Hepatic stellate cell (primary cell): ENCODE measurements at places on chromosomes 3 and 15.

- no peak for DNase-seq
Measured at GRCh38 chr3:53588122-53588521, 93.7 kb downstream of the CACNA1D start.

DNA sequence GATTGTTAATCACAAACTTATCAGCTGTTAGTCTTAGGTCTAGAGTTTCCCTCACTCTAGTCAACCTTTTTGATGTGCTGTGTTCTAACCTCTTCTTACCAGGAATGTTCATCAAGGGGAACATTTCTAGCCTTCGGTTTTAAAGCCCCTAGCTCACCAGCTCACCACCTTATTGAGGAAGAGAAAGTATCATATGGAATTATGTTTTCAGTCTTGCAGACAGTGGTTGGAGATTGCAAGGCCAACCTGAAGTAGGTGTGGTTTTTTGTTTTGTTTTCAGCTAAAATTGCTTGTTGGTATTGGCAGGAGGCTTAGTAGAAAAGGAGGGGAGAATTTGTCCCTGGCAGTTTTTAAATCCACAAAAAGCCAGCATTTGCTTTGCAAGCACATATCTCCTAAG lies 48.4 kb upstream of the CCDC80 start:
- DNase-seq, result no peak

DNA sequence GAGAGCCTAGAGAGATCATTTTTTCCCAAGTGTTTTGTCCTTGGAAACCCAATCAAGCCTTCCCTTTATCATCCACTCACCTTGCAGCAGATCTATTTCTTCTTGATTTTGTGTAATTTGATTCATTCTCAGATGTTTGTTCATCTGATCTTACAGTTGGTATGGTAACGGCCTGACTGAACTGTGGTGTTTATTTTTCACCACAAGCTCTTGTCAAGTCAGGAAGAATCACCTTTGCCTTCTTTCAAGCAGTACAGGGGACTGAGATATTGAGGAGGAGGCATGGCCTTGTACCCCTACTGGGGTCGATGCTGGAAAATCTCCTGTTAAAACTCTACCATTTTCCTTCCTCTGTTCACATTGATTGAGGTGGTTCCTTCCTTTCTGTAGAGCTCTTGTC lies 361.4 kb upstream of the CFAP20DC start:
- no peak for DNase-seq

DNA sequence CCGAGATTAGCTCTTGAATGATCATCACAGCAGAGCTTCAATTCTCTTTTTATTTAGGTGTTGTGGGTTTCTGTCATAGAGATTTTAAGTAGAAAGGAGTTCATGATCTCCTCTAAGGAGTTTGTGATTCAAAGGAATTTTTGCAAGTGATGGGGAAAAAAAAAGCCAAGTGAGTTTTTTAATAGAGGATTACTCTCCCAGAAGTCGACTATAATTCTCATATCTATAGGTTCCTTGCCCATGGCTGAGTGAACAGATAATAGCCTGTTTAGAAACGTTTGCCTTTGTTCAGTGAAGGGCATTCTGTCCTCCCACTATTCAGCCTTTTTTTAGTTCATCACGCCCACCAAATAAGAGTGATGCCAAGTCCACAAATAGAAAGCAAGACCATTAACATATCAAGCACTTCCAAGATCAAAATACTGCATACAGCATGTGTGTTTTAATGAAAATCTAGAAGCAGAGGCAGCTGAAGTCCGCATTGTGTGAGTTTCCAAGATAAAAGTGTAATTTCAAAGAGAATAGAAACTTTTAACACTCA lies 398.4 kb upstream of the CNTN3 start:
- DNase-seq, result no peak

DNA sequence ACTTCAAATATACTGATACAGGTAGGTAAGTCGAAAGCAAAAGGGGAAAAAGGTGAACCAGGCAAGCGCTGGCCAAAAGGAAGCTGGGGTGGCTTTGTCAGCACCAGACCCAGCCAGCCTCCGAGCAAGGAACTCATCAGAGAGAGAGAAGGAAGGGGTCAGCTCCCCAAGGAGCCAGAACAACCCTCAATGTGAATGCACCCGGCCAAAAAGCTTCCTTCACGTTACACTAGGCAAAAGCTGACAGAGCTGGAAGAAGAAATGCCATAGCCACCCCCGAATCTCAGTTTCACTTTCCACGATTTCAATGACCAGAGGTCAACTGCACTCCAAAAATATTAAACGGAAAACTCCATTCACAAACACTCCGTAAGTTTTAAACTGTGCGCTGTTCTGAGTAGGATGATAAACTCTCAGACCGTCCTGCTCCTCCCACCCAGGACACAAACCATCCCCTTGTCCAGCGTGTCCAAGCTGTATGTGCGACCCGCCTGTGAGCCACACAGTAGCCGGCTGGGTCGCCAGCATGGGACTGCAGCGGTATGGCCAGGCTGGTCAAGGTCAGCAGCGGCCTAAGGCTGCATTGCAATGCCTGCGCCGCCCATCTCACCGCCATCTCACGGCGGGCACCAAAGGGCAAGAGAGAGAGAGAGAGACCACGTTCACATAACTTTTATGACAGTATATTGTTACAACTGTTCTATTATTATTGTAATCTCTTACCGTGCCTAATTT lies 29.7 kb downstream of the CYFIP1 start:
- peak; percentile 60 for DNase-seq

DNA sequence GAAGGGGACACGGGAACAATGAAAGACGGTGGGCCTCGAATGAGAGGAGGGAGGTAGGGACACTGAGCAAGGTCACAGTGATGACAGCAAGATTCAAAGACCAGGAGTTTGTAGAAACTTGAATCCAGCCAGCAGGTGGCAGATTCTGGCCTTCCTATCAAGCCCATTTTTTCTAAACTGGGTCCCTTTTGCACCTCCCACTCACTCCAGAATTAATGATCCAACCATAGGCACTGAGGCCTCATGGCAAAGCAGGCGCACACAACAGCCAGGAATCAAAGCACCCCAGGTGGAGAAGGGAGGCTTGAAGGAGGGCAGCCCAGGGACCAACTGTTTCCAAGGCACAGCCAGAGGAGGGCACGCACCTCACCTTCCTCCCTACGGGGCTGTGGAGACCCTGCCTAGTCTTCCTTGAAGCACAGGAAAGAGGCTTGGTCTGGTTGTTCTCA lies 90.2 kb downstream of the ANP32A start:
- peak; percentile 29 for DNase-seq

DNA sequence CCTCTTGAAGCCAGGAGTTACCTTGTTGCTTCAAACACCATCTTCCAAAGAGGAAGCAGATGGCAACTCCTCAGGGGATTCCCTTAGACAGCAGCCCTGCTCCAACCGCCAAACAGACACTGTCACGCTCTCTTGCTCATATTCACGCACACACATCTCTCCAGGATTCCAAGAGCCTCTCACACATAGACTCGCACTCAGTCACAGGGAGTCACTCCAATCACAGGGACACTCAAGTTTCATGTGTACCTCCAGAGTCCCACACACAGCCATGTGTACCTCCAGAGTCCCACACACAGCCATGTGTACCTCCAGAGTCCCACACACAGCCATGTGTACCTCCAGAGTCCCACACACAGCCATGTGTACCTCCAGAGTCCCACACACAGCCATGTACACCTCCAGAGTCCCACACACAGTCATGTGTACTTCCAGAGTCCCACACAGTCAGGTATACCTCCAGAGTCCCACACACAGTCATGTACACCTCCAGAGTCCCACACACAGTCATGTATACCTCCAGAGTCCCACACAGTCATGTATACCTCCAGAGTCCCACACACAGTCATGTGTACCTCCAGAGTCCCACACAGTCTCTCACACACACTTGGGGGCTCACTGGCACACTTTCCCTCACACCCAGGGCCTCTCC lies 6.1 kb downstream of the VWA5B2 start:
- DNase-seq, result no peak

GRCh38 chr15:72564091-72564490 lies 90.0 kb downstream of the ARIH1 start:
- DNase-seq, result no peak

- DNase-seq, result no peak
Measured at GRCh38 chr15:99603828-99604227, 38.0 kb downstream of the MEF2A start.

GRCh38 chr3:111831840-111832239 lies 27.2 kb upstream of the PHLDB2 start:
- DNase-seq, result no peak

DNA sequence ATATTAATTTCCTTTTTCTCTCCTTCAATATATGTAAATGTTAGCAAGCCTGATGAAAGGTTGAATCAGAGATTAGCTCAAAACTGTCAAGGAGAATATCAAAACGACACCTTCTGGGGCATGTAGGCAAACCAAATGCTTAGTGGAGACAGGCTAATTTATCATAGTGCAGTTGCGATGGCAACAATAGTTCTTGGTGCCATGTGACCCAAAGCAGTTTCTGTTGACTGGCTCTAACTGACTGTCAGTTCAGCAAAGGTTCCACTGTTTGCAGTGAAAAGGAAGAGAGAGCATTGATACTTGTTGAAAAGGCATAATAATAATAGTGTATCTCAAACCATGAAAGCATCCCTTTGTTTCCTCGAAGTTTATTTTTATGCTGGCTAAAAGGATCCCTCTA lies 513.9 kb downstream of the NLGN1 start:
- no peak for DNase-seq

DNA sequence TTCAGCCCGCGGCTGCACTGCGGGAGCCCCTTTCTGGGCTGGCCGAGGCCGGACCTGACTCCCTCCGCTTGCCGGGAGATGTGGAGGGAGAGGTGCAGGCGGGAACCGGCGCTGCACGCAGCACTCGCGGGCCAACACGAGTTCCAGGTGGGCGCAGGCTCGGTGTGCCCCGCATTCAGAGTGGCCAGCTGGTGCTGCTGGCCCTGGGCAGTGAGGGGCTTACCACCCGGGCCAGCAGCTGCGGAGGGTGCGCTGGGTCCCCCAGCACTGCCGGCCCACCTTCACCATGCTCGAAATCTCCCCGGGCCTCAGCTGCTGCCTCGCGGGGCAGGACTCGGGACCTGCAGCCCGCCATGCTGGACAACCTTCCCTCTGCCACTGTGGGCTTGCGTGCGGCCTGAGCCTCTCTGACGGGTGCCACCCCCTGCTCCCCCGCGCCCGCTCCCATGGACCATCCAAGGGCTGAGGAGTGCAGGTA lies 733.5 kb upstream of the CCDC54 start:
- no peak for DNase-seq

DNA sequence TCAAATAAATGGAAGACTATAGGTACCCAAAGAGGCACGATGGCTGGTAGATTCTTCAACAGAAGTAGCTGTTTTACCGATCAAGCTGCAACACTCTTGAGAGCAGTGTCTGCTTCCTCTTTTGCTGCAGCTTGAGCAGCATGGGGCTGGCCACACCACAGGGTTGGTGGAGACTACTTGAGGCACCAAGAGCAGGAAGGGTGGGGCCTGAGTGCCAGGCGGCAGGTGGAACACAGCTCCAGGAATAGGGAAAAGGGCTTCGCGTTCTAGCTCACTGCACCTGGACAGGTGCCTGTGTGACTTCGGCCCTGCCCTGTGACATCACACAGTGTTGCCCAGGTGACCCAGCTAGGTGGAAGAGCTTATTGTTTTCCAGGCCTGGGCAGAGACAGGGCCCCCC lies at the start of gene CCDC33:
Gene CCDC33, plus strand, starts transcription at position 365 of the 400 bp plus-strand sequence. CDS start 394 bp downstream, outside the sequence.
- no peak for DNase-seq

DNA sequence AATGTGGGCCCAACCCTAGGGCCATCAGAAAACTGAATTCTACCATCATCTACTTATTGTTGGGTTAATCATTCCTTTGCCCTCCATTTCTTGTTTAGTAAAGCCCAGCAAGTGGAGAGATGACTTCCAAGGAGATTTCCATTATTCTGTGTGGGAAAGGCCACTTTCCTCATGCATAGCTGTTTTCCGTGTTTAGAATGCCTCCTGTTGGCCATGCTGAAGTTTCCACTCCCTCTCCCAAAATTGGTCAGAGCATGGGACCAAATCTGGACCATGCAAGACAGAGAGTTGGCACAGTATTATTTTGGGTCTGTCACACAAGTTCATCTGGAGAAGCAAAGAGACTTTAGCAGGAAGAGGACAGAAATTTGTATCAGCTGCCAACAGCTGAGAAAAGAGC lies 15.3 kb upstream of the SUSD5 start:
- DNase-seq, result no peak

GRCh38 chr3:190677001-190677400 lies 163.1 kb downstream of the IL1RAP start:
- DNase-seq, result no peak

DNA sequence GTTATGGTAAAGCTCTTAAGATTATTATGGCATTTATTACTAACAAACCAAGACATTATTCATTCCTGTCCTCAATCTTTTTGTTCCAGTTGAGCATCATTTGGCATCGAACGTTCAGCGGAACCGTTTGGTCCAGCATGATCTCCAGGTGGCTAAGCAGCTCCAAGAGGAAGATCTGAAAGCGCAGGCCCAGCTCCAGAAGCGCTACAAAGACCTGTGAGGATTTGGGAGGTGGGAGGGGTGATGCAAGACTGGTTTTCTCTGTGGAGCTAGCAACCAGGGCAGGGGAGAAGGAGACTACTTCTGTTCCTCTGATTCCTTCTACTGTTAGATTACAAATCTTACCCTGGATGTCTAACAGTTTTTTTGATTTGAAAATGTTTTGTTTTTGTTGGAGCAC lies 27.6 kb upstream of the UTS2B start:
- no peak for DNase-seq
